Motor neuron (in vitro differentiated cells): ENCODE measurements at places on chromosomes 1 and 21. TPM values are rescaled to one million over a fixed set of nuclear protein-coding genes. Genes with fewer than 3 reads are reported as not detected.

GRCh38 chr21:44392916-44393315, 39.5 kb downstream of the TRPM2 start:
- ATAC-seq: no peak

GRCh38 chr21:38297871-38298270, 41.1 kb downstream of the KCNJ15 start:
- ATAC-seq: no peak

DNA sequence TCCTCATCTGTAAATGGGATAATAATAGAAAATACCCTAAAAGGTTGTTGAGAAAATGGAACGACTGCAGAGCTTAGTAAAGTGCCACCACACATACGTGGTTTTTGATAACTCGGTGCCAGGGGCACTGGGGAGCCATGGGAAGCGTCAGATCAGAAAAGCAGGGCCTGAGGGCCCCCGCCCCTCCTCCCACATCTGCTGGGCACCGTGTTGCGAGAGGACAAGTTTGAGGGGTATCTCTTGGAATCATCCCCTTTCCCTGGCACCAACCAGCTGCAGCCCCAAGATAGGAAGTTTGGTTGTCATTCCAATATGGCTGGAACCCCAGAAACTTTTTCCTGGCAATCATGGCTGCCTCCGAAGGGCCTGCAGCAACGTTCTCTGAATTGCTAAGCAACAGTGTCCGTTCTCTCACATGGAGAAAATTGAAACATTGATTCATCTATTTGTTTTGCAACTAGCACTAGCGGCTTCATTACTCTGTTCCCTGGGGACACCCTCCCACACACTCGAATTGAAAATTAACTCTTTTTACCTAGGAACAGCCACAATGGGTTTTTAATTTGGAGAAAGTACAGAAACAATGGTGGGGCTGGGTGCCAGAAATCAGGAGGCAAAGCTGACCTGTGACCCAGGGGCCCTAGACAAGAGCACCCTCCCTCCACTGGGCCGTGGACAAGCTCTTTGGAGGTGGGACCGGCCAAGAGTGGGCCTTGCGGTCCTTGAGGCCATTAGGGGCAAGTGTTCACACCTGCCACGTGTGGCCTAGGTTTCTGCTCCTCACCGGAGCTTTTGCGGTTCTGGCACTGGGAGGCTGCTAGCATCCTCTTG, 190.0 kb upstream of the VAMP3 start:
- peak; percentile 49 for ATAC-seq

PTAFR gene
- total RNA-seq: 0.32 and 0.38 TPM in 2 replicates

PLA2G2D gene
- total RNA-seq: 0.87 and 1.0 TPM in 2 replicates
